ENCODE measurements at places on chromosomes 3 and 15.
A peak's percentile ranks its signal among the peaks of the same experiment; 100 is the strongest.

GRCh38 chr3:38111201-38111600, 25.7 kb downstream of the ACAA1 start:
- H3K36me3 ChIP-seq, result no peaks in the 10 kb centered on the region
- no peak overlapping the region for H3K4me3 ChIP-seq
- no peak overlapping the region for H3K27ac ChIP-seq
- no peak for DNase-seq
- no peaks in the 10 kb centered on the region for H3K4me1 ChIP-seq

- no peak for DNase-seq
- no peaks in the 10 kb centered on the region for H3K4me1 ChIP-seq
- H3K36me3 ChIP-seq, result peaks cover 16% of the 10 kb centered on the region
- no peaks in the 10 kb centered on the region for H3K27me3 ChIP-seq
Observed at GRCh38 chr15:75508840-75509532, 57.5 kb upstream of the SIN3A start.

- H3K4me3 ChIP-seq, result no peak overlapping the region
- no peak for DNase-seq
- no peaks in the 10 kb centered on the region for H3K4me1 ChIP-seq
- no peaks in the 10 kb centered on the region for H3K36me3 ChIP-seq
Observed at GRCh38 chr15:23384371-23384770, 29.8 kb downstream of the GOLGA8S start.

DNA sequence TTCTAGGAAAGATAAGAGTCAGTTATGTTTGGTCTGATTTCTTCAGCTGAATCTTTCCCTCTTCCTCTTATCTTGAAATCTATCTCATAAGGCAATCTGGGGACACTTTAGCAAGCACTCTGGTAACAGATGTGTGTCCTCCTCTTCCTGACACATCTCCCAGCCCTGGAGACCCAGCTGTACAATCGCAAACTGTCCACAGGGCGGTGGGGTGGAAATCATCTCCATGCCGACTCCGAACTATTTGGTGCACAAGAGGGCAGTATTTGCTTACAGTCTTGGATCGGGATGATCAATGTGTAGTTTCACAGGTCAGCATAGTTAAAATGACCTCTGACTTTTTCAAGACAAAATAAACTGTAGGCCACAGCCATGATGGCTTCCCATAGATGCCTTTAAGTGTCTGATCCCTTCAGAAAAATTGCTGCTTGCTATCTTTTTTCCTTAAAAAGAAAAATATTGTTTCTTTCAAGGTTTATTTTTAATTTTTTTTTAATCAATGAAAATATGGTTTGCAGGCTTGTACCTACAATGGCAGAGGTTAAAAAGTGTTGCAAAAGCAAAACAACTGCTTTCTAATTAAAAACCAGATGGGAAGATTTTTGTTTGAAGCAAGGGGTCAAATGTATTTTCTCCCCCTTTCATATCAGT, 17.7 kb downstream of the EEFSEC start:
- no peaks in the 10 kb centered on the region for H3K4me1 ChIP-seq
- H3K4me3 ChIP-seq, result no peak overlapping the region
- no peaks in the 10 kb centered on the region for H3K36me3 ChIP-seq
- peak; percentile 51 for DNase-seq
- no peak overlapping the region for H3K27ac ChIP-seq

GRCh38 chr3:39021465-39022285, 30.1 kb downstream of the SCN11A start:
- H3K4me3 ChIP-seq, result no peak overlapping the region
- no peaks in the 10 kb centered on the region for H3K4me1 ChIP-seq
- no peak for DNase-seq
- no peaks in the 10 kb centered on the region for H3K27me3 ChIP-seq
- H3K27ac ChIP-seq, result no peak overlapping the region

DNA sequence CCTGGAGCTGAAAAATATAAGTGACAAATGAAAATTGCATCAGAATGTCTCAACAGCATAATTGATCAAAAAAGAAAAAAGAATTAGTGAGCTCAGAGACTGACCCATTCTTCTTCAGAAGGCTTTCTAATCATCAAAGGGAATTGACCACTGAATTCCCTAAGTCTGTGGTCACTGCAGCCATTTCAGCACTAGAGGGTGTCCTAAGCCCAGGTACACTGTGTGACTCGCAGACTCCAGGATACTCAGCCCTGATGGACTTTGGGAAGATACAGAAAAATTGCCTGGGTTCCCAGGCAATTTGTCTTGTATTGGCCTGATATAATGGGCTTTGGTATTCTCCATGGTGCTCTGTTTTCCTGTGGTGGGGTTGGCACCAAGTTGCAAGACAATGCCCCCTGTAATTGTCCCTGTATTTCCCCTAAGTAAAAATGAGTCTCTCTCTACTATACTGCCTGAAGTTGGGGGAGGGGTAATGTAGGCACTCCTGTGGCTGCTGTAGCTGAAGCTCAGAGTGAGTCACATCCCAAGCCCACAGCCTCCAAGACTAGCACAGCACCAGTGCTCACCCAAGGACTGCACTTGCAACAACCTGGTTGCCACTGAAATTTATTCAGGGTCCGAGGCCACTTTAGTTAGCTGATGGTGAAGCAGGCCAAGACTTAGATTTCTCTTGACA, 256.0 kb upstream of the STAC start:
- no peak overlapping the region for H3K27ac ChIP-seq
- H3K27me3 ChIP-seq, result no peaks in the 10 kb centered on the region
- no peaks in the 10 kb centered on the region for H3K4me1 ChIP-seq
- DNase-seq, result no peak
- H3K36me3 ChIP-seq, result no peaks in the 10 kb centered on the region

All from colonic mucosa (tissue), 4 donors.